ENCODE measurements at places on chromosomes 5 and 9.

GRCh38 chr5:34663771-34664496 lies 7.8 kb downstream of the RAI14 start:
- DNase-seq, result no peak

GRCh38 chr9:137304383-137305059 lies 2.5 kb upstream of the NRARP start:
- DNase-seq, result no peak

DNA sequence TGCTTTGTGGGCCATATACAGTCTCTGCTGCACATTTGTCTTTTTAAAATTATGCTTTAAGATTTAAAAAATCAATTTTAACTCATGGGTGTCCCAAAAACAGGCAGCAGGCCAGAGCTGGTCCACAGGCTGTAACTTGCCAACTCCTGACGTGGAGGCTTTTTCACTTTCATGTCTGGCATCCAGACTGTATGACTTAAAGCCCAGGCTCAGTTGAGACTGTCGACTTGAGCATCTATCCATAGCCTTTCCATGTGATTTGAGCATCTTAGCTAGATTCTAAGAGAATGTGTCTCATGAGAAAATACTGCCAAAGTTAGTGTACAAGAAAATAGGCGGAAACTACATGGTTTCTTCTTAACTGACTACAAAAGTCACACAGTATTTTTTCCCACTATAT lies 559.0 kb upstream of the TUSC1 start:
- DNase-seq, result no peak

DNA sequence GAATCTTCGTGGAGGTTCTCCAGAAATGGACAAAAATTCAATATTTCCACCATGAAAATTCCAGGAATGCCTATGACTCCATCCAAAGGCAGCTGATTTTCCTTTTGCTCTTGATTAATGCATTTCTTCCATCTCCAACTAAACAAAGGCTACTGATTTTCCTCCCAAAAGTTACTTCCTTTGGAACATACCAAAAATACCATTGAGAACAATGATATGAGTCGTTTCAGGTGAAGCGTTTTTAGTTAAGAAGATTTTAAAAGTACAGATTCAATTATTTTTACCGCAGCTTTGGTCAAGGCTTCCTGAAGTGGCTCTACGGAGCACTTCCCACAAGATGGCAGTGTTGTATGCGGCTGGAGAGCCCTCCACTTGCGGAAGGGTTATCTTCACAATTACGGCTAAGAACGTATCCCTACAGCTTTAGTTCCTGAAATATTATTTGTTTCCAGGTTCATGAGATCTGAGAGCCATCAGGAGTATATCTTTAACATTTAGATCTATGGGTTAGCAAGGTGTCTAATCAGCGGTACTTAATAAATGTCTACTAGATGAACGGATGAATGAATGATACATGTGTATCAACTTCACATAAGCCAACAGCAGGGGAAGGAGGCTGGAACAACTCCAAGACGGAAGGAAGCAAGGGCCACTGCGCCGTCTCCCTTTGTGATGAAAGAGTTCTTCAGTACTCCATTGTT lies 35.9 kb upstream of the ARSB start:
- peak; percentile 62 for DNase-seq

DNA sequence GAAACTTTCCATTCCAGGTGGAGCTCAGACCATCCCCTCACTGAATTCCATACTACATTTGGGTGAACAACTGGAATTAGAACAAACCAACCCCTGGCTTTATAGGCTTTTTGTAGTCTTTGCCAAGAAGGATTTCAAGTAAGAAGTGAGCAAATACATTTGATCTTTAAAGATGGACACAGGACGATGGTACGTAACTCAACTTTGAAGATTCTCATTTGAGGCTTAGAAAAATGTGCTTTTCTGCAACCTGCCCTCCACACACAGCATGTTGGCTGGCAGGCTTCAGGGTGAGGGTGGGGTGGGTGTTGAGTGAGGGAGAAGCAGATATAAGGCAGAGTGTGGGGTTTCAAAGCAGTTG lies 175.8 kb downstream of the DCP2 start:
- DNase-seq, result no peak

DNA sequence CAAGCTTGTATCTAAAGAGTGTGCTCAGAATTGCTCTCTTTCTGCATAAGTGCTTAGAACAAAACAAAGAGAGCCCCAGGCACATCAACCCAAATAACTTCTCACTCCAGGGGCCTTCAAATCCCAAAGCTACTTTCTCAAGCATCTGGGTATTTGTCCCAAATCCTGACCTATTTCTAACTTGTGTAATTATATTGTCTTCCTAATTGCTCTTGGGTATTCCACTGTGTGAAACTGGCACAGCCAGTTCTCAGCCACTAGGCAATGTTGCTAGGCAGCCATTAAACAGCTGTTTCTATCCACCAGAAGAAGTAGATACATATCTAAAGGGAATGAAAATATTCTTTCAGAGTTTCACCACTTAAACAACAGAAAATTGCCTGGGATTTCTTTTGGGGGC lies 198.8 kb downstream of the PRELID2 start:
- DNase-seq, result no peak

DNA sequence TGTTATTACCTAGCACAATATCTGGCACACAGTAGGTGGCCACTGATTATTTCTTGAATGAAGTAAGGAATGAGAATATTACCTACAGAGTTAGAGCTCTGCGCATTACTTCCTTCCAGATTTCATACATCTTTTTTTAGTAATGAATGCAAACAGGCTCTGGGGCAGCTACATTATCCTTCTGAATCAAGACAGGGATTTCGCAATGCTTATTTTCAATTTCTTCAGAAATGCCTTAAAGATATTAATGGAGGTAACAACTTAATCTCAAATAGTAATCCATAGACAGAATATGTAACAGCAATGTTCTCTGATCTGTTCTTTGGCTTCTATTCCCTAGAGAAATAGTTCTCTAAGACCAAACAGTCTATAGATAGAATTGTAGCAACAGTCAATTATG lies 32.6 kb downstream of the CDKN2A start:
- no peak for DNase-seq

GRCh38 chr9:113356686-113357292 lies 7.4 kb downstream of the BSPRY start:
- no peak for DNase-seq

GRCh38 chr5:10323588-10324488 lies 16.1 kb upstream of the CMBL start:
- DNase-seq, result no peak

DNA sequence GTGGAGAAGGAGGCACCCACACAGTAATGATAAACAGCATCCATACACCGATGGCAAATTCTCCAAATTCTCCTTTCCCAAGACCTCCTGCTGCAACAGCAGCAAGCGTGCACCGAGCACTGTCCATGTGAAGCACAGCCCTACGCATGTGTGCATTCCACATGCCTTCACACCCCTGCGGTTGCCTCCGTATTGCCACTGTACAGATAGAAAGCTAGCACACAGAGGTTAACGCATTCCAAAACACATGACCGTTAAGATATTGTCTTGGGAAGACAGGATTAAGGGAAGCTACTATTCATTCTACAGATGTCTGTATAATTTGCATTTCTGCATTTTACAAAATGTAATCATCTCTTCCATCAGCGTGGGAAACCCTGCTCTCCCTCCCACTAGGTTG lies 6.6 kb downstream of the FLT4 start:
- DNase-seq, result no peak

GRCh38 chr5:55416306-55416705 lies 108.5 kb downstream of the MTREX start:
- no peak for DNase-seq

- no peak for DNase-seq
Measured at GRCh38 chr9:123336449-123336848, 19.5 kb upstream of the CRB2 start.
